Right hindlimb (tissue), 1 donor: ENCODE measurements at places on chromosomes 13 and 19.

DNA sequence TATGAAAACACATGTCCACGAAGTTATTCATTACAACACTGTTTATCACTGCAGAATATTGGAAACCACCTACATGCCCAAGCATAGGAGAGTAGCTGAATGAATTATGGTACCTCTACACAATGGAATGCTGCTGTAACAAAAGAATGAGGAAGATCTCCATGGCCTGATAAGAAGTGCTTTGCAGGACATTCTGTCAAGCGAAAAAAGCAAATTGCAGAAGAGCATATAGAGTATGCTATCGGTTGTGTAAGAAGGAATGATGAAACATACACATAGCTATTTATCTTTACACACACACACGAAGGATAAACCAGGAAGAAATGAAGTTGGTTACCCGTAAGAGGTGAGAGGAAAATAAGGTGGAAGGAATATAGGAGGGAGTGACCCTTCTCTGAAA is 37.5 kb upstream of the CEACAM20 start:
- no peak for DNase-seq

DNA sequence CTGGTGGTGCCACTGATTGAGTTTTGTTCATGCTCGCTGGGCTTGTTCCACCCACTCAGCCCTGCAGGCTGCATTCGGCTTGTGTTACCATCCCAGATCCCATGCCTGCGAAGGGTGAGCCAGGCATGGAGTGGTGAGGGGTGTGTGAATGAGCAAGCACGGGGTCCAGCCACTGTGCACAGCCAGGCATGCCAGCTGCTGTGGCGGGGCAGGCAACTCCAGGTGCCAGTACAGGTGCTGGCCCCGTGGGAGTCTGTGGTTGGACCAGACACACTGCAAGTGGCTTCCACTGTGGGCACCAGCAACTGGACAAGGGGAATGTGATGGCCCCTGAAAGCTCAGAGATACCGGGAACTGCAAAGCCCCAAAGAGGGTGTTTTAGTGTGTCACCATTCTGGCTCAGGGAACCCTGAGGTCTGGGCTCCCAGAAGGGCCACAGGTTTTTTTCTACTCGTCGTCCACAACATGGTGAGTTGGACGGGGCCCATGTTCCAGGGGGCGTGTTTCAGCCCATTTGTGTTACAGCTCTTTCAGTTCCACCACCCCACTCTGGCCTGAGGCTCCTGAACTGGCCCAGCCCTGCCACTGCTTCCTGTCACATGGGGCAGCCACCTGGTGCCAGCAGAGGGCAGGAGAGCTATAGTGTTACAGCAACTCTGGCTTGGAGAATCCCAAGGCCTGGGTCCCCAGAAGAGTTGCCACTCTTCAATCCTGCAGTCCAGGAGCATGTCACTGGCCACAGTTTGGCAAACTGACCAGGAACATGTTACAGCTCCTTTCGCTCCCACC is 217.0 kb upstream of the OBI1 start:
- no peak for DNase-seq

GRCh38 chr19:29016926-29017760 is 195.8 kb downstream of the UQCRFS1 start:
- no peak for DNase-seq

DNA sequence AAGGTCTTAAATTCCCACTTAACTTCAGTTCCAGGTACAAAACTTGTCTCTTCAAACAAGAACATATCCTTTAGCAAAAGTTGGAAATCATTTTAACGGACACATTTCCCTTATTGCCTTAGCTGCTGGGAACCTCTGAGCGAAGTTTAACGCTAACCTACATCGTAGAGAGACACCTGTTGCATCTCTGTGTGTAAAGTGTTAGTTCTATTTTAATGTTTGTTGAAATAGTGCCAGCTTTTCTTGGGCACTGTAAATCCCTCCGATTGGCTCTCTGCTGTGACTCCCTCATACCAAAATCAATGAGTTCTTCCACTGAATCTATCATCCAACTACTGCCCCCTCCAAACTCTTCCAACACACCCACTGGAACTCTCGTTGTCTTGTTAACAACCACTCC is 2.3 kb upstream of the HIF3A start:
- DNase-seq, result no peak

GRCh38 chr19:3692141-3693024 is 7.9 kb downstream of the PIP5K1C start:
- no peak for DNase-seq

- DNase-seq, result no peak
Observed at GRCh38 chr19:54017261-54017660, 25.8 kb downstream of the CACNG6 start.

GRCh38 chr13:97279913-97280312 is 57.8 kb downstream of the MBNL2 start:
- no peak for DNase-seq

DNA sequence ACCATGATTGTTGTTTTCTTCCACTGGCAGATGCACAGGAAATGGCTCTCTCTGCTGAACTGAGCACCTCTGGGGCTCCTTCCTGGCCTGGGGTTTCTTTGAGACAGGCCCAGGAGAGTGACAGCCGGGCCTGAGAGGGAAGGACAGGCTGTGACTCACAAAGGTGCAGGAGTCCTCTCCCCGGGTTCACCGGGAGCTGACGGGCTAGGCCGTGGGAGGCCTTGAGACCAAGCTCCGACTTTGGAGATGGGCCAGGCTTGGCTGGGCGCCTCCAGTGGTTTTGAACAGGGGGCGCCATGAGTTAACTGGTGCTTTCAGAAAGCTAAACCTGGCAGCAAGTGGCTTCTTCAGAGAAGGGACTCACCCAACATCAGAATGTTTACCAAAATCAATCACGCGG is 143.4 kb downstream of the URI1 start:
- no peak for DNase-seq

GRCh38 chr13:80529734-80530133 is 188.8 kb upstream of the SPRY2 start:
- DNase-seq, result no peak

- DNase-seq, result no peak
Observed at GRCh38 chr13:112213467-112214255, 146.7 kb downstream of the SOX1 start.

DNA sequence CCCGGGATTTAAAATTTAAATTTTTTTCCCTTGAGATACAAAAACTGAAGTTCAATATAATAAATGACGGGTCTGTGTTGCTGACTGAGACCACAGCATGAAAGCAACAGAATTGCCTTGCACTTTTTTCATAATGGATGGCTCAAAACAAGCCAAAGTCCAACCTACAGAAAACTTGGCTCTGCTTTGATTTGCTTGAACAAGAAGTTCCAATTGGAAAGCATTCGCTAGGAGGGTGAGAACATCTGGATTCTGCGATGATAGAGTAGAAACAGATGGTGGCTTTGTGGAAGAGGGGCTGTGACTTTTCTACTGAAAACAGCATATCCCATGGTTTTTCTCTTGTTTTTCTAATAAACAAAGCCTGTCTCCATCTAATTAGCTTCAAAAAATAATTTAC is 46.4 kb downstream of the THSD1 start:
- peak; percentile 81 for DNase-seq

- DNase-seq, result no peak
Observed at GRCh38 chr13:58313219-58313618, 681.7 kb downstream of the PCDH17 start.

DNA sequence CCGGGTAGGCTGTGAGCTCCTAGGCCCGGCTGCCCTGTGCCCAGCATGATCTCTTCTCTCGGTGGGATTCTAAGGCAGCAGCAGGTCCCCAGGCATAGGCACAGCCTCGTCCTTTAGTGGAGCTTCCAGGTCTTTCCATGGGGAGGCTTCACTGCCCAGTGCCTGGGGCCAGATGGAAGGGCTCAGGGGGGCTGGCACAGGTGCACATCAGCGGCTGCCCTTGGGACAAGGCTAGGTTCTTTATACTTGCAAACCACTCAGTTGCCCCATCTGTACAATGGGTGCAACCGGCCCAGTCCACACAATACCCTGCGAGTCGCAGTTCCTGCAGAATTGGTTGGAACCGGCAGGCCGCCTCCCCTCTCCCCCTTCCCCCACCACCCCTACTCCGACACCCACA is 14.2 kb downstream of the KCTD15 start:
- DNase-seq, result no peak

GRCh38 chr19:29483944-29484581 is 41.7 kb upstream of the VSTM2B start:
- DNase-seq, result no peak

GRCh38 chr13:103009051-103009840 is 57.0 kb downstream of the SLC10A2 start:
- no peak for DNase-seq

DNA sequence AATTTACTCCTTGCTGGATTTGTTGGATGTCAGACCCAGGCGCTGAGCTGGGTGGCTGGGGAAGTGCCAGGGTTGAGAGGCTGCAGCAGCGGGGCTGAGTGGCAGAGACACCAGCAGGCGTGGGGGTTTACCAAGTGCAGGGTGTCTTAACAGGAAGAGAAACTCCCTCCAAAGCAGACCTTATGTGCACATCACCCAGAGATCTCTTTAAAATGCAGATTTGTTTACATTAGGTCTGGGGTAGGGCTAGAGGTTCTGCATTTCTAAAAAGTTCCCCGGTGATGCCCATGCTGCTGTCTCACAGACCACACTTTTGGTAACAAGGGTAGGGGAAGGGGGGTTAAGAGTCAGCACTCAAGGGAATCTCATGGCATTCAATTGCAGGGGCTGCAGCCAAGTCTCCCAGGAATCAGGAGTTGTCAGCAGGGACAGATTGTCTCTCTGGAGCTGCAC is 80.7 kb upstream of the OLFM4 start:
- DNase-seq, result no peak

- no peak for DNase-seq
Observed at GRCh38 chr13:78620936-78621470, 17.7 kb upstream of the POU4F1 start.

- no peak for DNase-seq
Observed at GRCh38 chr13:105089858-105090643, 1445.4 kb downstream of the EFNB2 start.

- DNase-seq, result no peak
Observed at GRCh38 chr13:91302111-91302510, 45.4 kb upstream of the MIR17HG start.
